ENCODE measurements at places on chromosomes 5 and 9. TPM values are rescaled to one million over a fixed set of nuclear protein-coding genes. Genes with fewer than 3 reads are reported as not detected.

DNA sequence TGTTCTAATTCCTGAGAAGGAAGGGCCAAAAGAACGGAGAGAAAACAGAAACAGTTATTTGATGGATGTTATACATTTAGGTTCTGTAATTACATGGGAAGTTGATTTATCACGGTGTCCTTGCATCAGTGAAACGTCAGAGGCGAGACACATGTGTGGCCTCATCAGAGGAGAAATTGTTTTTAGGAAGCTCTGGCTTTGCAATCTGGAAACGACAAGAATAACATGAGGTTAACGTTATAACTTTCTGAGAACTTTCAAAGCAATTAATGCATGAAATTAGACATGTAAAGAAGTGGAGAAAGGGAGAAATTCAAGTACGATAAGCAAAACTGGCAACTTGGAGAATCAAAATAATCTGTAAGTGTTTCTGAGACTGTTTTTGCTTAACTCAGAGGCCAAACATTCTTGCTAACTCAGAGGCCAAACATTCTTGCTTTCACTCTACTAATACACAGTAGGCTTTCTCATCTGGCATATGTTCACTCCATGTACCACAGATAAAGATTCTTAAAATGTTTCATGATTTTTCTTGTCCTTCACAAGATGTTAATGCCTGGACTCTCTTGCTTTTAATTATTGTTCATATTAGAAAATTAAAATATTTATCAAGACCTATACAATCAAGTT, 933.0 kb downstream of the TLE4 start:
- DNase-seq = no peak

GRCh38 chr5:145509336-145510136, 325.6 kb downstream of the PRELID2 start:
- DNase-seq = no peak

GRCh38 chr5:54772684-54773083, 212.7 kb downstream of the ESM1 start:
- no peak for DNase-seq

- DNase-seq = no peak
Measured at GRCh38 chr9:30591461-30591860, 1793.0 kb upstream of the ACO1 start.

DNA sequence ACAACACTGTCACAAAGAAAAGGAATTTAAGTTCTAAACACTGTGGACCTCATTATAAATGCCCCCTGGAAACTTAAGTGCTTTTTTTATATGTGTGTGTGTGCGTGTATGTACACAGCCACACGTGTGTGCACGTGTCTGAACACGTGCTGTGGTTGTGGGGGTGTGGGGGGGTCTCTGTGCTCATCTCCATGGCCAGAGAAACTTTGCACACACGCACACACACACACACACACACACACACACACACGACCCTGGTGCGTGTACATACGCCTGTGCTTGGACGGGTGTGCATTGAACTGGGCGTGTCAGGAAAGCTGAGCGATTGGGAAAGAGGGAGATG, 27.9 kb downstream of the AMBP start:
- no peak for DNase-seq

DNA sequence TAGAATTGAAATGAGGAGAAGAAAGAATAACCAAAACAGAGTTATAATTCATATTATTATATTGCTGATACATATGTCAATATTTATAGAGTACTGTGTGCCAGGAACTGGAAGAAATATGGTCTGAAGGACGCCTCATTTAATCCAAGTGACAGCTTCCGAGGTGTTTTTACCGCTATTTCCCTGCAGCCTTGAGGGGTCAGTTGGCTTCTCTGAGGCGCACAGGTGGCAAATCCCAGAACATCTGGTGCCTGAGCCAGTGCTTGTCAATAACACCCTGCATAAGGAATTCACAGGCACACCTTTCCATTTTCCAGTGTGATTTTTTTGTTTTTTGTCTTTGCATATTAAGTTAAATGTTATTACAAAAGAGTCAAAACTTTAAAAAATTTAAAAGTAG, 43.3 kb upstream of the CTSL start:
- DNase-seq = no peak

- no peak for DNase-seq
Measured at GRCh38 chr5:65668696-65669095, 43.9 kb downstream of the SHLD3 start.

The MORN5 gene
- not detected for polyA plus RNA-seq

The THBS4 gene
- polyA plus RNA-seq = 1.2 TPM

The ADAMTS6 gene
- 7.3 TPM for polyA plus RNA-seq

The SGCD gene
- not detected for polyA plus RNA-seq

The EFNA5 gene
- not detected for polyA plus RNA-seq

The HCN1 gene
- polyA plus RNA-seq = not detected

The MEIKIN gene
- polyA plus RNA-seq = not detected

The PCDHGA12 gene
- 0.03 TPM for polyA plus RNA-seq

The ALDH1A1 gene
- polyA plus RNA-seq = 88.2 TPM
